ENCODE measurements at places on chromosomes 7 and 10.

GRCh38 chr7:91243591-91244301, 20.5 kb upstream of the FZD1 start:
- peak; percentile 24 for DNase-seq

GRCh38 chr7:157596471-157596870, 259.7 kb downstream of the DNAJB6 start:
- no peak for DNase-seq

GRCh38 chr10:67141300-67141699, 215.5 kb downstream of the LRRTM3 start:
- DNase-seq, result no peak

DNA sequence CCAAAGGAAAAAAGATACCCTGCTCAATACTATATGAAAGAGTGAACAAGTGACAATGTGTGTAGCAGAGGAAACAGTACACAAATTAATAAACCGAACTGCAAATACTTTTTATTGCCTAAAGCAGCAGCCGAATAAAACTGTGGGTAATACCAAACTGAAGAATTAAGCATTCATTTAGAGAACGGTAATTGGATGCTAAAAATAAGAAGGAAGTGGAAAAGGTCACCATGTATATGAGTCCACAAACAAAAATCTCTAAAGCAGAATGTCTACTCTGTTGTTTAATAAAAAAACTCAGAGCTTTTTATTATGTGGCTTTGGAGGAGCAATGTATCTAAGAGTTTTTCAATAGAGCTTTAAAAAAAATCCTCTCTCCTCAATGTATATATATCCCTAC, 87.9 kb downstream of the ETV1 start:
- DNase-seq, result no peak

- no peak for DNase-seq
Observed at GRCh38 chr7:98199131-98199530, 12.1 kb upstream of the BHLHA15 start.

GRCh38 chr7:103680161-103681144, 234.4 kb upstream of the SLC26A5 start:
- no peak for DNase-seq

GRCh38 chr7:2085804-2086203, 146.9 kb downstream of the MAD1L1 start:
- DNase-seq, result no peak

DNA sequence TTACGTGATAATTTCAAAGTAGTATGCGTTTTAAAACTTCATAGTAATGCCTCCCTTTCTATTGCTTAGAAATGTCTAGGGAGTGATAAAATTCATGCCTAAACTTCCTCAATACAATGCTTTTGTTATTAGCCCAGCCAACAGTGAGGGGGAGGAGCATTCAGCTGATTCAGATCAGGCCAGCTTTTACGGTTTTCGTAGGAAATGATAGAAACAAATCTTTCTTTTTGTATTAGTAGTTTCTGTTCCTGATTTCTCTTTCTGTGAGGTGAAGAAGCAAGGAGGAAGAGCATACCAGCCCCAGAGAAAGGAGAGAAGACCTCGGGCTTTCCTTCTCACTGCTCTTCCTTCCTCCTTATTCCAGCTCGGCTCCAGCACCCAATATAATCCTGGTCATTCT, 35.2 kb upstream of the ITPRID1 start:
- DNase-seq, result no peak

DNA sequence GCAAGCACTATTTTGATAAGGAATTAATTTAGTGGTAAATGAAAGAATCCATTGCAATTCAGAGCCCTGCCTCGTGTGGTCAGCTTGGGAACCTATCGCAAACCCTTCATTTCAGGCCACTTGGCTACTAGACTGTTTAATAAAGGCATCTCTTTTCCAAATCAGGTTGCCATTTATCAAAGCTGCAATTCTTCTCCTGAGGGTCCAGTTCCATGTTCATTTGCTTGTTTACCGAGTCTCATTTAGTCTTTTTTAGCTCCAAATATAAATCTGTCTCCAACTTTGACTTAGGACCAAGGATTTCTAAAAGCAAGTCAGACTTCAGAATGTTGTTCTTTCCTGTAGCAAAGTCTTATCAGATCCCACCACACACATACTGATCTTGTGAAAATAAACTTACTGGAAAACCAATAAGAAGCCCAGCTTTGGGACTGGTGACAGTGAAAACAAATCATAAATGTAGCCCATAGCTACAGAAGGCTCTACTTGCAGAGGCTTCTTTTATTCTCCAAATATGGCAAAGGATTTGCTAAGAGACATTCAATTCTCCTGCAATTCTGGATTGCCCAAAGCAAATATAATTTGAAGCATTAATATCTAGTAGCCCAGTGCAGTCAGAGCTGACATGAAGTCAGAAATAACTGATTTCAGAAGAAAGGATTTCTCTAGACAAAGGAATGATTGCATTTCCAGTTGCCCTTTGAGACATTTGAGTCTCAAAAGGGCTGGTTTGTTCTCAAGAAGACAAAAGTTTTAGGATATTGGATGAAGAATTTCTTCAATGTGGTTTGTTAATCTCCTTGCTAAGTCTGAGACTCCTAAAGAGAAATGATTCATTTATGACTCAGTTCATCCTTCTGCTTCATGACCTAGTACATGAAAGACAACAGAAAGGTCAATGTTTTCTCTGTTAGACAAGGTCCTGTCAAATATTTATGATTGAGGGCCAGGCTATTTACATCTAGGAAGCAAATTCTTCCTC, 28.0 kb downstream of the PPP1R3C start:
- DNase-seq, result peak; percentile 27

DNA sequence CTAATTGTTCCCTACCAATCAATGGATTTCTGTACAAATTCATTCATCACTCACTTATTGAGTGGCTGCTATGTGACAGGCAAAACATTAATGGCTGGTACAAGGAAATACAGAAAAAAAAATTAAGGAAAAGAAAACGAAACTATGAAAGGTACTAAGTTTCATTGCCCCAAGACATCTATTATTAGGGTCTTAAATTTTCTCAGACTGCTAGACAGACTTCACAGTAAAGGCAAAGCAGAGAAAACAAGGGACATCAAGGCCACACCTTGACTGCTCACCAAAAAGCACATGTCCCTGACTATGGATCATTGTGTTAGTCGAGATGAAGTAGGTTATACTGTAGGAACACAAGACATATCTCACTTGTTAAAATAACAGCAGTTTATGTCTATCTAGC, 36.5 kb downstream of the DGKI start:
- no peak for DNase-seq

- DNase-seq, result no peak
Observed at GRCh38 chr7:33448035-33448434, 318.7 kb downstream of the BBS9 start.

- DNase-seq, result peak; percentile 94
Observed at GRCh38 chr7:74417419-74417971, 36.2 kb upstream of the GTF2IRD1 start.

DNA sequence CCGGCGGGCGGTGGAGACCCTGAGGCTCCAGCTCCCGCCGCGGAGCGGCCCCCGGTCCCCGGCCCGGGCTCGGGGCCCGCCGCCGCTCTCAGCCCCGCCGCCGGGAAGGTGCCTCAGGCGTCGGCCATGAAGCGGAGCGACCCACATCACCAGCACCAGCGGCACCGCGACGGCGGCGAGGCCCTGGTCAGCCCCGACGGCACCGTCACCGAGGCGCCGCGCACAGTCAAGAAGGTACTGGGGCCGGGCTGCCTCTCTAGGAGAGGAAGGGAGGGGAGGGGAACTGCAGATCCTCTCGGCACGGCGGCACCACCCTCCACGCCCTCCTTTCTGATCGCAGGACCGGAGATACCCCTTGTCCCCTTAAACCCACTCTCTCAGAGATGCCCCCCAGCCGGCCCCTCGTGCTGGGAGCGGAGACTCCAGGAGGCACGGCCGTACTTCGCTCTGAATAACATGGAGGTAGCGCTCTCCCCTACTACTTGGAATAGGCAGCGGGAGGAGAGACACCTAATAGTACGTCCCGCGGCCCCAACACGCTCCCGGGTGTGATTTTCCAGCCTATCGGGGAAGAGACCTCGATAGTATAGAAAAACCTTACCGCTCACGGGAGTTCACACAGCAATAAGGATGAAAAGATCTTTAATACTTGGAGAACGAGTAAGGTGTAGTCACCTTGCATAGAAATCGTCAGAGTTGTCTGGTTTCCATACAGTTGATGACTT, 538 bp downstream of the AHCYL2 start:
- DNase-seq, result peak; percentile 51

DNA sequence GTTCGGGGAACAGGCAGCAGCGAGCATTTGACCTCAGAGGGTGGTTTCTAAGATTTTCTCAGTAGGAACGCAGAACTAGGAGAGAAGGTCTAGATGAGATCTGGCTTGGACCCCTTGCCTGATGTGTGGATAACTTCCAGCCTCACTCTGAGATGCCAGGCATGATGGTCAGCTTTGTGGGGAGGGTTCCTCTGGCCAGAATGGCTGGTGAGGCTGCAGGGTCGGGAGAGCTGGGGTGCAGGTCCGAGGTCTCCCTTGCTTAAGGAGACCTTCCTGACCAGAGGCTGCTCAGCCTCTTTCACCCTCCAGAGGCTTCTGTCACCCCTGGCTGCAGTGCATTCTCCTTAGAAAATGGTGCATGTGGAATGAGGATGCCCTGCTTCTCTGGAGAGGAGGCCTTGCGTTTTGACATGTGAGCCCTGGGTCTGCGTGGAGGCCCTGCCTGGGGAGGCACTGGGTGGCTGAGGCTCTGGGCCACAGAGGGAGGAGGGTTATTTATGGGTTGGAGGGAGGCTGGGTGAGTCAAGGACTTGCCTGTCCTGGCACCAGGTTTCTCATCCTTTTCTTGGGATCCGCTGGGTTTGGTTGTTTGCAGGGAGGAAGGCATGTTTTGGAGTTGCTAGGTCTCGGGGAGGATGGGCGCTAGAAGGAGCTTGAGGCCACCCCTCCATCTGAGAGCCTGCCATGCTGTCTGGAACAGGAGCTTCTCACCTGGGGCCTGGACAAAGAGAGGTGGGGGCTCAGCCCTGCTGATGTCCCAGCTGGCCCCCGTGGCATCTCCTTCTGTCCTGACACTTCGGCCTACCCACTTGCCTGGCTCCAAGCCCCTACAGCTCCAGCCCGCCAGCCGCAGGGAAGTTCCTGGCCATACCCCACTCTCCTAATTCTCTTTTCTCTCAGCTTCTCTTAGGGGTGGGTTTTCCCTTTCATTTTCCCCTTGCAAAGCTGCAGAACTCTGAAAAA, 3.9 kb downstream of the FAM241B start:
- no peak for DNase-seq

DNA sequence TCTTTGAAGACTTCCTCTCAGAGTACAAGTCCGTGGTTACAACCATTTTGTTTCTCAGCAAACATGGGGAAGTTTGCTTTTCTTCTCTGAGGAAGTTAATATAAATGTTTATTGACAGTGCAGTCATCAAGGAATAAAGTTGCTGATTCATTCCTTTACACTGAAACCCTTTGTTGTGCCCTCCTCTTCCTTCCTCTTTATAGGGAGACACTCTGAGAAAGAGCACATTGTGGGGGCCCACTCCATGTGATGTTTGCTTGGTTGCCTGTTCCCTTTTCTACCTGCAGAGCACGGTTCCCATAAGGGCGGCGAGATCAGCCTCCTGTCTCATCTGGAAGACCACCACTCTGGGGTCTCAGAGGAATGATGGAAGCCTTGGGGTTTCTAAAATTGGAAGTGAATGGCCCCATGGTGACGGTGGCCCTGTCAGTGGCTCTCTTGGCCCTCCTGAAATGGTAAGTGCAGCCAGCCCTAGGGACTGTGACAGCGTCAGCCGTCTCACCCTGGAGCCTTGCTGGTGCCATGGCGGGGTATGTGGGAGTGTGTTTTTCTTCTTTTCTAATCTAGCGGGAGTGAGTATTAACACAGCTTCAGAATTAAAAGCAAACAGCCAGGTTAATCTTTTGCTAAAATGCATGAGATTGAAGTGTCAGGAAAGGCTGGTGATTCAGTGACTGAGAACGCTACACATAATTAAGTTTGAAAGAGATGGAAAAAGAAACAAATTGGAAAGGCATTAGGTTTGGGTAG, at the start of gene TBXAS1:
TSS of gene TBXAS1 (plus strand) at position 240 of the 750 bp plus-strand sequence. CDS start at position 367, 127 bp downstream.
- DNase-seq, result no peak
